Smooth muscle cell of trachea (primary cell): ENCODE measurements at places on chromosomes 3 and 15. TPM values are rescaled to one million over a fixed set of nuclear protein-coding genes. Genes with fewer than 3 reads are reported as not detected.

SENP8 gene
- total RNA-seq = 3.3 and 4.4 TPM in 2 replicates

TMC3 gene
- total RNA-seq = not detected in 2 replicates

RASL12 gene
- total RNA-seq = 86.5 and 108 TPM in 2 replicates

CCRL2 gene
- total RNA-seq = 0.29 and 0.83 TPM in 2 replicates

VIPR1 gene
- total RNA-seq = 0.29 TPM in 1 of 2 replicates, not detected in the other
